ENCODE measurements at places on chromosomes 16 and 17.

DNA sequence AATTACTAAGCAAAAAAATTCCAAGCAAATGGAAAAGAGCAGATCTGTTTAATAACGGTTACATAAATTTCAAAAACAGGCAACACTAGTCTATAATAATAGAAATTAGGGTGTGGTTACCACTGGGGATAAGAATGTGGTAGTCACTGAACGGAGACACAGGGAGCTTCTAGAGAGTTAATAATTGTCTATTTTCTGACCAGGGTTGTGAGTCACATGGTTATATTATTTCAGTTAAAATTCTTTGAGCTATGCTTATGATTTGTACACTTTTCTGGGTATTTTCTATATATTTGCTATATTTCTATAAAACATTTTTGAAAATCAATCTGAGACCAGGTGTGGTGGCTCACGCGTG lies 433.9 kb upstream of the MAF start:
- no peak for DNase-seq

DNA sequence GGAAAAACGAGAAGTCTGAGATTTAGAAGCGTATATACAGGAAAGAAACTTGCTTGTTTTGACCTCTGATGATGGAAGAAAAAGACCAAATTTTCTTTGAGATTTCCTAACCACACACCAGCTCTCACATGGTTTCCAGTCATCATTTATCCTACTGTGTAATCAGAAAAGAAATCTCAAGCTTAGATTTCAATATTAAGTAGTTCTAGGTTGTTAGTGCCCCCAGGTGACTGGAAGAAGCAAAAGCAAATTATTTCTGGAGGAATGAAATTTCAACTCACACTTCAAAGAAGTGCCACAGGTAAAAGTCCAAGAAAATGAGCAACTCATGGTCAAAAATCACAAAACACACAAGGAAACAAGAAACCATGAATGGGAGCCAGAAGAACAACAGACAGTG lies 51.8 kb upstream of the KDM6B start:
- no peak for DNase-seq

DNA sequence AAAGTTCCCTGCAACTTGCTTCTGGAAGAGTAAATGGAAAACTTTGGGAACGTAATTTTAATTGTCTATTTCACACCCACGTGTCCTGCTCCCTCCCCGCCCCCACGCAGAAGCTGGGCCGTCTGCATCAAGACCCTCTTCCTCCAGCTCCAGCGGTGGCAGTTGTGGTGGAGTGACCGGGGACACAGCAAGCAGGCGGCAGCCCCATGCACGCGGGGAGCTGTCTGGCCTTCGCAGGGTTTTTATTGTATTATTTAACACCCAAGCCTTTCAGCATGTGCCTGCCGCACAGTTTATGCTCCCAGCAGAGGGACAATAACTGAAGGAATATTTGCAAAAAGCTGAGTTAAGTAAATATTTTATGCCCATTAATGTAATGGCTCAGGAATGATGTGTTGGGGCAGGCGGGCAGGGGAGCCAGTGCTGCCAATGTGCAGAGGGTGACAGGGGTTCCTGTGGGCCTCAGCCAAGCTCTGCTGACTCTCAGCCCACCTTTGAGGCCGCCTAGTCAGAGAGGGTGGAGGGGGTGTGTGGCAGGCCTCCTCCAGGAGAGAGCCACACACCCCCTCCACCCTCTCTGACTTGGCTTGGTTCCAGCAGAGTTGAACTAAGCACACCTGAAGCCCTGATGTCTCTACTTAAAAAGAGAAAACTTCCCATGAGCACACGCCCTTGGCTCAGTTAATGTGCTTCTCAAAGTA lies 32.4 kb upstream of the ENPP7 start:
- DNase-seq, result no peak

GRCh38 chr16:56652600-56652999 lies 914 bp downstream of the MT1B start:
- no peak for DNase-seq

- DNase-seq, result no peak
Measured at GRCh38 chr17:80693511-80693910, 148.9 kb downstream of the RPTOR start.

DNA sequence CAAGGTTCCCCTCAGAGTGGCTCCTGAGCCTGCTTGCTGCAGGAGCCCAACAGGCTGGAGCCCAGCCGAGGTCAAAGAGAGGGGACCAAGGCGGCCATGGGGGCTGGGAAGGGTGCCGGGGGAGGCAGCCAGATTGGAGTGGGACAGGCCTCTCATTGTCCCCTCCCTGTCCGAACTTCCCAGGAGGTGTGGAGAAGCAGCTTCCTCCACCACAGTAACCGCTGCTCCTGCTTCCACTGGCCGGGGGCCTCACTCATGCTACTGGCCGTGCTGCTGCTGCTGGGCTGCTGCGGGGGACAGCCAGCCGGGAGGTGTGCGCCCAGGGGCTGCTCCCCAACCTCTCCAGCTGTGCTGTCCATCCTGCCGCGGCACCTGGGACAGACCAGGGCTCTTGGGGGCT lies 29.3 kb downstream of the TMEM94 start:
- DNase-seq, result no peak

GRCh38 chr16:56981729-56982271 lies 7.6 kb upstream of the NLRC5 start:
- DNase-seq, result no peak

DNA sequence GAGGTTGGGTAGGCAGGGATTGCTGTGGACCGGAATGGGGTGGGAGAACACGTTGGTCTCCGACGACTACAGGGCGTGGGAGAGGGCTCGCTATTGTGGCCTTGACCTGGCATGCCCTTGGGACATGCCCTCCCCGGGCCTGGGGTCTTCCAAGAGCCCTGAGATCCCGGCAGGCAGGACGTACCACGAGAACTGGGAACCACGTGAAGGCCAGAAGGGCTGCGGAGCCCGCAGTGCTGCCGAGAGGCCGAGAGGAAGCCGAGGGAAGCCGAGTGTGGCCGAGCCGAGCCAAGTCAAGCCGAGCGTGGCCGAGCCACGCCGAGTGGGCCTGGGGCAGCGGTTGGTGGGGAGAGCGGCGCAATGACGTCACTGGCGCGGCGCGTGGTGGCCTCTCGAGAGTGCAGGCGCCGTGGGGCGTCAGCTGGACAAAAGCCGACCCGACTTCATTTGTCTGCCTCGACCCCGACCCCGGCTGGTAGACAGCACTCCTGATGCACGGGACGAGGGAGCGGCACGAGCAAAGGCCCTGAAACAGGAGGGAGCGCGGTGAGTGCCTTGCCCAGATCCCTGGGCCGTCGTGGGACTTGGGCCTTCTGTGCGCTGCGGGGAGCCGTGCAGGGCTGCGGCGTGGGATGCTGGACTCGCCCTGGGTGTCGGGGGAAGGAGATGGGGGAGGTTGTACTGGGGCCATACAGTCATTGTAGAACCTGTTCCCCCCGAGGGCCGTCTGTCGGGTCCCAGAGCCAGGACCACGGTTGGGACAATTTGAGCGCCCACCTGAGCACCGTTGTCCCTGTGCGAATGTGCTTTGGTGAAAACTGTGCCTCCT lies 6.6 kb downstream of the SOCS1 start:
- no peak for DNase-seq

DNA sequence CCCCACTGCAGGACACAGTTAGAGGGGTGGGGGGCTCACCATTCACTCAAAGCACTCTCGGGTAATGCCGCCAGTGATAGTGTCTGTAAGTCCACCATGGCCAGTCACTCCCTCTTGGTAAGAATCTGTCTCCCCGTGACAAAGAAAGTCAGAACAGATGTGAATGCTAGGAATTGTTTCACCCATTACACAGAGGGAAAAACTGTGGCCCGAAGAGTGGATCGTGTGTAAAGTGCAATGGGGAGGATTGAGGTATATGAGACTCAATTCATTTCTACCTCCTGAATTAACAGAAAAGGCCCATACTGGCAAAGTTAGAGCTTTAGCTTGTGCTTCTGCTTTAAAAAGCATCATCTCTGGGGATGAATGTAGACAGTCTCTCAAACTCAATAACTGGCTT lies 17.5 kb upstream of the SLC6A2 start:
- DNase-seq, result no peak

- DNase-seq, result no peak
Measured at GRCh38 chr17:80618304-80618703, 73.7 kb downstream of the RPTOR start.

GRCh38 chr17:42704490-42704836 lies 22.1 kb downstream of the CNTNAP1 start:
- no peak for DNase-seq

- no peak for DNase-seq
Measured at GRCh38 chr16:30761427-30761927, 385 bp downstream of the CFAP119 start.

- no peak for DNase-seq
Measured at GRCh38 chr16:72278301-72278700, 106.3 kb upstream of the PMFBP1 start.

DNA sequence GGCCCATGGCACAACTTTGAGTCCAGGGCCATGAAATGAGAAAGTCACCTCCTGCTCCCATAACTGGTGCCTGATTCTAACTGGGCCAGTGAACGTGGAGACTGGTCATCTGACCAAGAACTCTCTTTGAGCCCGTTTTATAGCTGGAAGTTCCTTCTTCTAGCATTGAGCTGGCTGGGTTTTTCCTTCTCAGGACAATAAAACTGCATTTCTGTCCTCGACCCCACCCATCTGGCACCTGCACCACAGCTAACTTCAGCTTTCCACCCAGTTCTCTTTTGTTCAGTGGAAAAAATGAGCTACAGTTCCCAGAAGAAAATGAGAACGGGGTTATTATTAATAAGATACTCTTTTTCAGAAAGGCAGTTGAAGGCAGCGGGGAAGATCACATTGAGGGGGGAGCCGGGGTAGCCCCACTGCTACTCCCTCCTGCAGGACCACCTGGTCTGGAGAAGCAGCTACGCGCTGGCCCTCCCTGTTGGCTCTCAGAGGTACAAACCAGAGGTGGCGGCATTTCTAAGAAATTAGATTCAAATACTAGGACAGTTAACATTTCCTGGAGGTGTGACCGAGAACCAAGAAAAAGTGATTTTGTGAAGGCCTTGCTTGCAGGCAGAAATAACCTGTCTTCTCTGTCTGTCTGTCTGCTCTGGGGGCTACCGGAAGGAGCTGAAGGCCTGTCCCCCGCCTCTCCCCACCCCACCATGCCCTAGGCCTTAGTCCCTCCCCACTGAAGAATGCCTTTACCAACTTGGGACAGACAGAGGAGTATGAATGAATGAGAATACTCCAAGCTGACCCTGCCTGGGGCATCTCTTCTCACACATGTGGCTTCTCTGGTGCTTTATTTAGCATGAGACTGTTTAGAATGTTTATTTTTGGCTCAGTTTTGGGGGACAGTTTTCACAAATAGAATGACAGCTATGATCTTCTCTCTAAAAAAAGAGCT lies 123.9 kb downstream of the XYLT1 start:
- no peak for DNase-seq

DNA sequence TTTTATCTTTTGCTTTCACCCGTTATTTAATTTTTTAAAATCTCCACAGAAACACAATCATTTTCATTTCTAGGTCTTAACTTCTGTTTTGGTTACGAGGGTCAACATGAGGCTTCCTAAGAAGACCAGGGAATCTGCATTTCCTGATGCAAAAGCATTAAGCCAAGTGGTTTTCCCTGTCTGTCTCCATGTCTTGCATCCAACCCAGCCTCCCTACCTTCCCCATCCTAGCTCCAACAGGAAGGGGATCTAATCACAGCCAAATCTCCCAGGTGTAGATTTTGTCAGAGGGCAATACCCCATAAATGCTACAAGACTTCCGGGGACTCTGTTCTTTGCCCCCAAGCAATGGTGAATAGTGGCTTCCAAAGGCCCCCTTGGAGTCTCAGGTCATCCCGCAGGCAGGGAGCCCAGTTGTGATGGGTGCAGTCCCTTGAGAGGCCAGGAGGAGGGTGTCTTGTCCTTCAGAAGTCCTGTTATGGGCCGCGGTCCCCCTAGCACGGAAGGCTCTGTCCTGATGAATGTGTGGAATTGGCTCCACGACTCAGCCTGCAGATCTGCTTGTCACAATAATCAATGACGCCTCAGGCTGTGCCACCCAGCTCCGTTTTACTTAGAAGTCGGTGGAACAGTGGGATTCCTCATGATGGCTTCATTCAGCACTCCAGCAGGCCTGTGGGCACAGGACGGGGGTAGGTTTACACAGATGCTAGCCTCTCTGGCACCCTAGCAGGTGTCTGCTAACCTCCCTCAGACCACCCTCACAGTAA lies 141.1 kb downstream of the RGS9 start:
- DNase-seq, result peak; percentile 54

DNA sequence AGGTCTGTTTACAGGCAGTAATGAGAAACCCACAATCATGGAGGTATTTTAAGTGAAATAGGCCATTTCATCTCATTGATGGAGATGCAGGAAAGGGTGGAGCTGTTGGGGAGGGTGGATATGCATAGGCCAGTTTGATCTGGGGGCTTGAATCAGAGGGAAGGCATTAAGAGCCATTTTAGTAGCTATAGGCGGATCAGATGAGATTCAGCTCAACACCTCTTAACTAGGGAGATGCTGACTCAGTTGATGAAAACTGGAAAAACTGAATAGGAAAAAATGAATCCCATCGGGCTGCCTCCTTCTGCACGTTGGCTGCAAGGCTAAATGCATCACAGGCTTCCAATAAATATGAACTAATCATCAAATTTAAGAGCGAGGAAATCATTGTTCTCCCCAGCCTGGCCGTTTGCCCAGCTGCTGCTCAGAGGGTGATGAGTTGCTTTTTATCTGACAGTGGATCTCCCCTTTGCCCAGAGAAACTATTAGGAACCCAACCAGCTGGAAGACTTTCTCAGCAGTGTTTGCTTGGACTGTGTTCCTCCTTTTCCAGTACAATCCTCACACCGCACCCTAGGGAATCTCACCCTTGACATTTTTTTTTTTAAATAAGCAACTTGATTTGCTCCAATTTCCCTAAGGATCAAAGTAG lies 149.6 kb downstream of the SOX9 start:
- DNase-seq, result no peak

- peak; percentile 70 for DNase-seq
Measured at GRCh38 chr16:84618581-84619460, 943 bp upstream of the COTL1 start.

DNA sequence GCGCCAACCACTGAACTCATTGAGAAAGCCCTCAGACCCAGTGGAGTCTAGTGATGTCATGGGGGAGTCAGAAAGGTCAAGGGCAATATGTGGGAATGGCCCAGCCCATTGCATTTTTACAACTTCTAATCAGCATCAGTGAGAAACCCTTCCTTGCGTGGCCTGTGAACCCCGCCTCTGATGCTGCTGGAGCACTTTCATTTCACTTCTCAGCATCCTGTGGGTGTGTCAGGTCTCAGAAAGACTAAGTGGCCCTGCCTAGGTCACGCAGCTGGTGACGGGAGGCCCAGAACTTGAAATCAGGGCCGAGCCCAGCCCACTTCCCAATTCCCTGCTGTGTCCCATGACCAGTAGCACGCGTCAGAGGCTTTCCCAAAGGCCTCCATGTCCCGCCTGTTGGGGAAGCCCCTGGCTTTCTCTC lies 6.1 kb downstream of the DNAI2 start:
- DNase-seq, result no peak

DNA sequence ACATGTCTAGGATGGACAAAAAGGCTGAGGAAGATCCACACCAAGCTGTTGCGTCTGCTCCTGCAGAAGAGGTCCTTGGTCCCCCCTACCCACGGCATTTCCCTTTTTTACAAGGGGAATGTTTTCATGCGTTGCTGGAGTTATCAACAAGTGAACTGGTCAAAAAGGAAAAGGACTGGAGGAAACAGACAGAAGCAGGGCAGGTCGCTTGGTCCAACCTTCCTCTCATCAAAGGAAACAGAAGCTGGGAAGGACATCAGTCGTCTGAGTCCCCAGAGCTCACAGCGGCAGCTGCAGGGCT lies 26.1 kb downstream of the PIEZO1 start:
- no peak for DNase-seq

GRCh38 chr16:65757064-65757463 lies 609.4 kb upstream of the CDH5 start:
- no peak for DNase-seq

- no peak for DNase-seq
Measured at GRCh38 chr17:77443748-77444260, 303.0 kb downstream of the SEC14L1 start.
